ENCODE measurements at places on chromosomes 12 and 14.

- no peak for DNase-seq
These were observed 54.0 kb upstream of the RASSF8 start for GRCh38 chr12:25904442-25904841.

GRCh38 chr12:121536899-121537813 is 43.7 kb downstream of the KDM2B start:
- DNase-seq: peak; percentile 81

- DNase-seq: no peak
These were observed 50.4 kb downstream of the MYRFL start for GRCh38 chr12:69875416-69875935.

- DNase-seq: peak; percentile 89
These were observed 70.2 kb downstream of the ETV6 start for GRCh38 chr12:11719678-11720099.

DNA sequence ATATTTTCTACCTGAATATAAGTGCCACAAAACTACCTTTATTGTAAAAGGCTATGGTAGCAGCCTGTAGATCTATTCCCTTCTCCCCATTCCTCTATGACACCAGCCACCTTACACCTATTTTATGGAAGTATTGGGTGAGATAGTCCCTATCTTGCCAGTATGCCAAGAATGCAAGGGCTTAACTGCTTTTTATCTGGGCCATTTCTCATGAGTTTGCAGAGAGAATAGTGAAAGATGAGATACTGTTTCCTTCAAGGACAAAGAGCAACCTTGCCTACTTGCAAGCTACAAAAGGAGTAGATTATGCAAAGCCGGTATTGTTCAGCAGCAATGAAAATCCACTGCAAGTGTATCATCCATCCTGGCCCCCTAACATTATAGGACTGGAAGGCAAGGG is 1775.6 kb upstream of the SEL1L start:
- no peak for DNase-seq

- no peak for DNase-seq
These were observed 55.5 kb downstream of the PPM1A start for GRCh38 chr14:60304509-60304908.

DNA sequence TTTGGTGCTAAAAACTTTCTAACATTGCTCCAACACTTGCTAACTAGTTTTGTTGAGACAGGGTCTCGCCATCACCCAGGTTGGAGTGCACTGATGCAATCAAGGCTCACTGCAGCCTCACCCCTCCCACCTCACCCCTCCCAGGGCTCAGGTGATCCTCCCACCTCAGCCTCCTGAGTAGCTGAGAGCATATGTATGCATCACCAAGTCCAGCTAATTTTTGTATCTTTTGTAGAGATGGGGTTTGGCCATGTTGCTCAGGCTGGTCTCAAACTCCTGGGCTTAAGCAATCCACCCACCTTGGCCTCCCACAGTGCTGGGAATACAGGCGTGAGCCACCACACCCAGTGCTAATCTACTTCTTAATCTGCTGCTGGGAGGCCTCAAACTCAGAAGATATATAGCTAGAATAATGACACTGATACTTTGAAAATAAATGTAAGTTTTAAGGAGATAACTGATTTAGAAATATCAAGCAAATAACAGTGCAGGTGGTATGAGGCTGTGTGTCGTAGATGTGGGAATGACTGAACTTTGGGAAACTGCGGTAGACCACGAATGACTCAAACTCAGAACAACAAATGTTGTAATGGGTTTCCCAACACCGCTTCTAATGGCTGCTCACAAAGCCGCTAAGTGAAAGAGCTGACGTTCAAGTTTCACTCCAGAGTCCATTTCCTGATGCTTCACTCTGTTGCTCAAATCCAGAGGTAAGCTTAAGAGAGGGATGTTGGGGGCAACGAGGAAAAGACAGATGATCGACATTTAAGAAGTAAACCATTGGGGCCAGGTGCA is 10.0 kb downstream of the TMCC3 start:
- peak; percentile 94 for DNase-seq

DNA sequence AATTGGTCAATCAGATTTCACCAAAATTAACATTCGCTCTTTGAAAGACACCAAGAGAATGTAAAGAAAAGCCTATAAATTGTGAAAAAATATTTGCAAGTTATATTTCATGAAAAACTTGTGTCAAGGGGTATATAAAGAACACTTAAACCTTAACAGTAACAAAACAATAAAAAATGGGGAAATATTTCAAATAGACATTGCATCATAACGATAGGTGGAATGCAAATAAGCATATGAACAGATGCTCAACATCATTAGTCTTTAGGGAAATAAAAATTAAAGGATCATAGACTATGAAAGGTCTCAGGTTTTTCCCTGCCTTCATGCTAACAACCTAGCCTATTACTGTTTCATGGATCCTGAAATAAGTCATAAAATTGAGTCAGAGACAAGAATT is 64.3 kb downstream of the COCH start:
- DNase-seq: no peak

GRCh38 chr14:50985124-50985858 is 41.0 kb upstream of the PYGL start:
- DNase-seq: no peak

DNA sequence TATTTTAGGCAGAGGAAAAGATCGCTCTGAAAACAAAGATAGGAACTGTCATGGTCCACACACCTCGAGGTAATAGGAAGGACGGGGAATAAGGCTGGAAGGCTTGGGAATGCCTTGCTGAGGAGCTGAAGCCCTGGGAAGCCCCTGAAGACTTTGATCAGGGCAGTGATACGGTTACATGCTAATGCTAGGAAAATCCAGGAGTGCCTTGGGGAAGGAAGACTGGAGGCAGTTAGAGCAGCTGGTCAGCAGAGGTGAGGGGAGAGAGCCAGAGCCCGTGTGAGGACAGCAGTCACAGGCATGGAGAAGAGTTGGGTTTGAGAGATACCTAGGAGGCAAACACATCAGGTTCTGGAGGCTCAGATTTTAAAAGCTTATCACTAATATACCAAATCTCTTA is 8.6 kb upstream of the YY1 start:
- DNase-seq: no peak

GRCh38 chr14:94162466-94162865 is 11.7 kb upstream of the PPP4R4 start:
- no peak for DNase-seq

- peak; percentile 95 for DNase-seq
These were observed 80.2 kb upstream of the FUT8 start for GRCh38 chr14:65332141-65332871.

GRCh38 chr12:111643427-111643826 is 42.3 kb downstream of the BRAP start:
- DNase-seq: no peak

DNA sequence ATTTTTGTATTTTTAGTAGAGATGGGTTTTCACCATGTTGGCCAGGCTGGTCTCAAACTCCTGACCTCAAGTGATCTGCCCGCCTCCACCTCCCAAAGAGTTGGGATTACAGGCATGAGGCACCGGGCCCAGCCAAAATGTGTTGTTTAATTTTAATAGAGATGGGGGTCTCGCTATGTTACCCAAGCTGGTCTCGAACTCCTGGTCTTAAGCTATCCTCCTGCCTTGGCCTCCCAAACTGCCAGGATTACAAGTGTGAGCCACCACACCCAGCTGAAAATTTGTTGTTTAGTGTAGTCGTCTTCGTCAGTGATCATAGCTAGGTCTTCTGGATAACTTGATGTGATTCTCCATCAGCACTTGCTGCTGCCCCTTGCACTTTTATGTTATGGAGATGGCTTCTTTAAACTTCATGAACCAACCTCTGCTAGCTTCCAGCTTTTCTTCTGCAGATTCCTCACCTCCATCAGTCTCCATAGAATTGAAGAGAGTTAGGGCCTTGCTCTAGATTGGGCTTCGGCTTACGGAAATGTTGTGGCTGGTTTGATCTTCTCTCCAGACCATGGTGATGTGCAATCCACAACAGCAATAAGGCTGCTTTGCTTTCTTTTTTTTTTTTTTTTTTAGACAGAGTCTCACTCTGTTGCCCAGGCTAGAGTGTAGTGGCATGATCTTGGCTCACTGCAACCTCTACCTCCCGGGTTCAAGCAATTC is 13.0 kb downstream of the ISCU start:
- peak; percentile 28 for DNase-seq
